Thymus (tissue), 14 donors: ENCODE measurements at places on chromosomes 4 and X. TPM values are rescaled to one million over a fixed set of nuclear protein-coding genes. Genes with fewer than 3 reads are reported as not detected.

- DNase-seq: no peak
- H3K27ac ChIP-seq: no peak overlapping the region
- no peaks in the 10 kb centered on the region for H3K27me3 ChIP-seq
Measured at GRCh38 chr4:44583393-44583792, 68.0 kb downstream of the YIPF7 start.

DNA sequence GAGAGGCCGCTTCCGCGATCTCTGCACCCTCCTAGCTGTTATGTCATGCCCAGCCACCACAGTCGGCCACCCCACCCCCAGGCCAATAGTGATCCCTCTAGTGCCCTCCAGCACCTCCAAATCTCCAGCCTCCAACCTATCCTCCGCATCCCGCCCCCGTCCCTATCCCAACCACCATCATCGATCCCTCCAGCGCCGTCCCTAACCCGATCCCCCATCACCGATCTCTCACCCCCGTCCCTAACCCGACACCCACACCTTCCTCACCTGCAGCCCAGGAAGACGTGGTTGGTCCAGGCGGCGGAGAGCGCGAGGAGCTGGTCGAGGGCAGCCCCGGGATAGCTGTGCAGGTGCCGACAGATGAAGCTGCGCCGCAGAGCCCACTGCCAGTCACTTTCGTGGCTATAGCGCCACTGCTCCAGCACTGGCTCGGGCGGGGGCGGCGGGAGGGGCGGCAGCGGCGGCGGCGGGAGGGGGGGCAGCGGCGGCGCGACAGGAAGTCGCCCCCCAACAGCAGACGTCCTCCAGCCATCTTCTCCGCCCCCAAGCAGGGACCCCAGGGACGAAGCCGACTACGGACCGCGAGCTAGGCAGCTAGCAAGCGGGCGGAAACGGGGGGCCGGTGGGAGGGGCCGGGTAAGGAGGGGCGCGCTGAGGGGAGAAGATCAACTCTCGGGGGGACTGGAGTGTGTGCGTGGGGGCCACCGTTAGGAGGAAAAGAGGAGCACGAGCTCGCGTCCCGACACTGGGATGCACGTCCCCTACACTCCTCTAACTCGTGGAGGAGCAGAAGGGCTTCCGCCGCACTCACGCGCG lies 552 bp downstream of the NKRF start:
- peaks cover 4% of the 10 kb centered on the region for H3K27me3 ChIP-seq
- H3K4me3 ChIP-seq: peak overlapping the region; percentile 76
- H3K27ac ChIP-seq: peak overlapping the region; percentile 98
- H3K36me3 ChIP-seq: no peaks in the 10 kb centered on the region
- DNase-seq: peak; percentile 49

GRCh38 chr4:12724510-12724909 lies 759.6 kb downstream of the RAB28 start:
- H3K4me1 ChIP-seq: no peaks in the 10 kb centered on the region
- H3K27me3 ChIP-seq: no peaks in the 10 kb centered on the region
- no peak for DNase-seq
- no peak overlapping the region for H3K27ac ChIP-seq
- H3K4me3 ChIP-seq: no peak overlapping the region
- no peaks in the 10 kb centered on the region for H3K36me3 ChIP-seq

GRCh38 chr4:85725721-85726170 lies 250.8 kb downstream of the ARHGAP24 start:
- no peaks in the 10 kb centered on the region for H3K27me3 ChIP-seq
- no peaks in the 10 kb centered on the region for H3K4me1 ChIP-seq
- H3K36me3 ChIP-seq: no peaks in the 10 kb centered on the region
- H3K27ac ChIP-seq: peak overlapping the region; percentile 58
- no peak for DNase-seq

GRCh38 chr4:168162604-168163003 lies 70.3 kb downstream of the ANXA10 start:
- H3K36me3 ChIP-seq: no peaks in the 10 kb centered on the region
- H3K4me1 ChIP-seq: no peaks in the 10 kb centered on the region
- no peak for DNase-seq
- no peaks in the 10 kb centered on the region for H3K27me3 ChIP-seq

Gene SMARCA1
- 15.5 TPM for total RNA-seq

Gene REELD1
- total RNA-seq: 0.05 TPM

Gene PLXNB3
- total RNA-seq: 0.14 TPM

Gene TEX13B
- total RNA-seq: not detected

Gene F8A3
- 0.38 TPM for total RNA-seq

Gene NUP62CL
- total RNA-seq: 6.1 TPM

Gene C4orf50
- 0.66 TPM for total RNA-seq
